Stimulated activated CD4-positive, alpha-beta T cell treated with anti-CD3 and anti-CD28 coated beads, TNF-alpha, amount 100 ng/mL, for 1 hour (primary cell): ENCODE measurements at places on chromosomes 2 and 18.

DNA sequence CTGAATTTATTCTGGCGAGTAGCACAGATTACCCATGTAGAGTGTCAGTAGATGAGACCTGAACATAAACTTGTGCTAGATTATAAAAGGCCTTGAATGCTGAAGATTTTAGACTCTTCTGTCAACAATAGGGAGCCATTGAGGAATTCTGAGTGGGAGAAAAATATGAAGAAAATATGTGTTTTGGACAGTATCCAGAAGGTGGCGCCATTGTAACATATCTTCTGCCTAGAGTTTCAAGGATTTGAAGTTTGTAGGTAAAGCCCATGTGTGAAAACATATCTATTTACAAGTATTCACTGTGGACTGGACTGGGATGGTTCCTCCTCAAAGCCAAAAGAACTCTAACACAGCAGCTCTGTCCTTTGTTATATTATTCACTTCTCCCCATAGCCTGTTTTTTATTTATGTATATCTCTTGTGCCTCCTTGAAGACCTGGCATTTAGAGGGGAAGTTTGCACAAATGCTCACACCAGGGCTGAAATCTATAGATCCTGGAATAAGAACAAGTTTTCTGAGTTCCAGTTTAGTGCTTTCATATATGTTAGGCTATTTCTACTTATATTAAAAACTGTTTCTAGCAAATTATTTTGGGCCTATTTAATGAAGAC lies 124.9 kb downstream of the RDH14 start:
- DNase-seq = no peak

GRCh38 chr2:226721541-226721940 lies 78.1 kb downstream of the IRS1 start:
- no peak for DNase-seq

- DNase-seq = no peak
These were observed 2.6 kb upstream of the RNU2-63P start for GRCh38 chr2:88018909-88019308.

- DNase-seq = no peak
These were observed at the start of gene CYS1 for GRCh38 chr2:10079870-10080535. Gene CYS1 (minus strand): TSS chr2:10080411. CDS start chr2:10080223, 188 bp downstream.

- DNase-seq = no peak
These were observed 128.2 kb upstream of the UXS1 start for GRCh38 chr2:106322281-106322680.

DNA sequence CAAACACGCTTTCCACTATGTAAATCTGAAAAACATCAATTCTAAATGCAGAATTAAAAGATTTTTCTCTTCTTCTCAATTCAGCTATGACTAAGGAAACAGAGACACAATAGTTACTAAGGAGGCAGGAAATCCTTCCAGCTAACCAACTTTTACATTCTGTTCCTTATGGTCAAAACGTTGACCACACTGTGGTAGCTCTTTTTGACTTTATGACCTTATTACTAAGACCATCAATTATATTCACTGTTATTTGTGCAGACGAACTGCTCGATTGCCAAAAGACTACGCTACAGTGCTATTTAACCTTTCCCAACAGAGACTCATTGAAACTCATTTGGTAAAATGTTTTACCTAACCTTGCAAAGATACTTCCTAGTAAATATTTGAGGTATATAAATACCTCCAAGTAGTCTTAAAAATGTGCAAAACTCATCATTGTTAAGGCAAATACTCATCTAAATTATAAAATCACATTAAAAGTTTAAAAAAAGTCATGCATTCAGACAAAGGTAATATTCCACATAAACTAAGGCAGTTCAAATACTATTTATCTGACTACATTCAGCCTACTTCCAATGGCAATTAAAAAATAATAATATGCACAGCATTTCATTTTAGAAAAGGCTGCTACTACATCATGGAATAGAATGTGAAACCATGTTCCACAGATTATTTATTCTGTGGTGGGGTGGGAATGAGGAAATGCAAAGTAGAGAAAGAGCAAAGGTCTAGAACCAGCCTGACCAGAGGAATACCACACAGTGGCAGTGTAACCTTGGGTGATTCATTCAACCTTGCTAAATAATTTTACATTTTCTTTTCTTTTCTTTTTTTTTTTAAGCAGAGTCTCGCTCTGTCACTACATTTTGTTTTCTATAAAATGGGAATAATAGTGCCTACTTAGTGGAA lies 139.9 kb downstream of the THADA start:
- DNase-seq = no peak

GRCh38 chr2:159076241-159076640 lies 107.8 kb downstream of the TANC1 start:
- DNase-seq = no peak

DNA sequence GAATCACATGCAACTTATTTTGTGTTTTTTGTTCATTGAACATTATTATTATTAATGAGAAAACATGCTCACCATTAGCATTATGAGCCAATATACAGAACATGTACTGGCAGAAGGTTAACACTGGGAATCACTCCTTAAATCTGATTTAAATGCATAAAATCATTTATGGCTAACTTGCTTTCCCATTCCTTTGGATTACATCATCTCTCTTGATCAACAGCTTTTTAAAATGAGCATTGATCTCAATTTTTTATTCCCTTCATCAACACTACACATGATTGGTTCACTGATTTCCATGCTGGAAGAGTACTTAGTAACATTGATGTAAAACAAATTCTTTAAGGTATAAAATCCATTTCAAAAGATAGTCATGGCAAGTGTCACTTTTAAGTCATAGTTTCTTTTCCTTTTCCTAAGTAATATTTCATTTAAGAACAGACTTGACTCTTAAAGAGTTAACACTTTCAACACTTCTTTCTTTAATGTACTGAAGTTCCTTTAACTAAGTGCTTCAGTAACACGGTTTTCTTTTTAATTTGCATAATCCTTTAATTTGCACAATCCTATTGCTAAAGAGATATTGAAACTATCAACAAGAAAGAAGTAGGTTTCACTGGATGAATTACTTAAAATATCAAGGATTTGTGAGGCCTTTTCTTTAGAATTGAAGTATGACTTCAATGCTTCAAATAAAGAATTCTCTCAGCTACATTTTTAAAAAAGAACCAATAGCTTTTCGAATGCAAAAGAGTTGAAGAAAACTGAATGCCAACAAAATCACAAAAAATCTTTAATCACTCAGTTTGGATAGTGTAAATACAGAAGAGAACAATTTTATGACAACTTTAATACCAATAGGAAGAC lies 24.9 kb upstream of the BUB1 start:
- DNase-seq = no peak

- DNase-seq = no peak
These were observed 3.7 kb upstream of the SPEG start for GRCh38 chr2:219430633-219431615.

- DNase-seq = no peak
These were observed 140.1 kb downstream of the MBP start for GRCh38 chr18:76992226-76993084.

DNA sequence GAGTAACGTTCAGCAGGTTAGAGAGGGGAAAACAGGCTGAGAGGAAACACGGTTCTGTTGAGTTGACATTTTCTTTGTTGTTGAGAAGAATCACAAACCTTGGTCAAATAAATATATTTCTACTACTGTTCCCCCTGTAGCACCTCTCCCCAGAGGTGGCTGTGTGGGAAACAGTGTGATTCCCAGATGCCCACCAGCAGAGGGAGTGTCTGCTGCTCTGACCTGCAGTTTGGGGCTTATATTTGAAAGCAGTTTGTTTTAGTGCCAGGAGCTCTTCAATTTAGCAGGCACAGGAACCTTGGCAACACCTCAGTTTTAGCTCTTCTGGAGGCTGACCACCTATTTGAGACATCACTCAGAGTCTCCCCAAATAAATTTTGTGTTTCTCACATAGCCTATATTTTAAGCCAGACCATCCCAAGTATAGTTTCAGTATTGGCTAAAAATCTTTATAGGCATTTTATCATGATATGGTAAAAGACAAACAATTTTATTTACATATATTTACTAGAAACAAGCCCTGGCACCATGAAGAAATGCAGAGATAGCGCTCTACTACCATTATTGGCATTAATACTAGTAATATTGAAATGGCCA lies 75.7 kb downstream of the PIK3C3 start:
- no peak for DNase-seq

GRCh38 chr2:201223089-201224073 lies 37.0 kb upstream of the CASP8 start:
- no peak for DNase-seq

- no peak for DNase-seq
These were observed 424.6 kb downstream of the NCKAP5 start for GRCh38 chr2:133143645-133144044.

DNA sequence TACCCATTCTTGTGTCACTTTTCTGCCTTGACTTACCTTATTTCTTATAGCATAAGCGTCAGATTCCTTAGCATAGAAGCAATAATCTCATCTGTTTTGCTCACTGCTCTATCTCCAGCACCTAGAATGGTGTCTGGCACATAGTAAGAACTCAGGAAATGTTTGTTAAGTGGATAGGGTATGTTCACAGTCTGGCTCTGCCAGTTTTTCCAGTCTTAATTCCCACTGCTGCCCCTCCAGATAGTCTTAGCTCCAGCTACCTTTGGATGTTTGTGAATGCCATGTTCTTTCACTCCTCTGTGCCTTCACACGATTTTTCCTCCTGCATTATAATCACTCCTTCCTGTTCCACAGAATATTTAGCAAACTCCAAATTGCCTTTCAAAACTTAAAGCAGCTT lies 29.0 kb downstream of the DNAJC10 start:
- no peak for DNase-seq

- DNase-seq = no peak
These were observed 18.8 kb upstream of the FN1 start for GRCh38 chr2:215454519-215455246.

DNA sequence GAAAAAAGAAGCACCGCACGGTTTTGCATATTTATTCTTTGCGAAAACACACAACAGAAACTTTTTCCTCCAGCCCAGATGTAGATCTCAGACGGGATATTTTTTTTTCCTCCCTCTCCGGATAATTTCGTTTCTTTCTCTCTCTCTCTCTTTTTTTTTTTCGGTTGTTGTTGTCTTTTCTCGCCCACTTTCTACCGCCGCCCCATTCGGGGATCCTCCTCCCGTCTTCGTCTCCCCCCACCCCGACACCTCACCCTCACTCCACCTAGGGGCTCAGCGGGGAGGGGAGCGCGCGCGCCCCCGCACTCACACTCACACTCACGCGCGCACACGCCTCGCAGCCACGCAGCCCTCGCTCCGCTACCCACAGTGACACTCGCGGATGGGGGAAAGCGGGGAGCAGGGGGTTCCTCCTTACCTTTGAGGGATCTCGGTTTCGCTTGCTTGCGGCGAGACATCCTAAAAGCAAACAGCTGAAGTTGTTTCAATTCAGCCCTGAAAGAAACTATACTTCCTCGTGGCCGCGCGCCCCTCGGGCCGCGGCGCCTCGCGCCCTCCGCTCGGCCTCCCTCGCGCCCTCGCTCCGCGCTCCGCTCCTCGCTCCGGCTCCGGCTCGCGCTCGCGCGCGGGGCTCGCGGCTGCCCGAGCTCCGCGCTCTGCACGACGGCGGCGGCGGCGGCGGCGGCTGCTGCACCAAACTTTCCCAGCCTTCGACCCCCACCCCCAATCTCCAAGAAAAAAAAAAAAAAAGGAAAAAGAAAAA lies 1.3 kb downstream of the ZNF521 start:
- no peak for DNase-seq

GRCh38 chr2:205060269-205060668 lies 515.0 kb downstream of the PARD3B start:
- DNase-seq = no peak

GRCh38 chr2:202681688-202682205 lies 47.0 kb downstream of the FAM117B start:
- DNase-seq = no peak

GRCh38 chr18:63438181-63438580 lies 15.9 kb upstream of the VPS4B start:
- no peak for DNase-seq

GRCh38 chr2:136118819-136119716 lies 1.1 kb upstream of the CXCR4 start:
- DNase-seq = peak; percentile 73

GRCh38 chr2:70726947-70727725 lies 40.9 kb downstream of the ADD2 start:
- DNase-seq = no peak

GRCh38 chr2:39107156-39107555 lies 13.7 kb downstream of the SOS1 start:
- DNase-seq = no peak

DNA sequence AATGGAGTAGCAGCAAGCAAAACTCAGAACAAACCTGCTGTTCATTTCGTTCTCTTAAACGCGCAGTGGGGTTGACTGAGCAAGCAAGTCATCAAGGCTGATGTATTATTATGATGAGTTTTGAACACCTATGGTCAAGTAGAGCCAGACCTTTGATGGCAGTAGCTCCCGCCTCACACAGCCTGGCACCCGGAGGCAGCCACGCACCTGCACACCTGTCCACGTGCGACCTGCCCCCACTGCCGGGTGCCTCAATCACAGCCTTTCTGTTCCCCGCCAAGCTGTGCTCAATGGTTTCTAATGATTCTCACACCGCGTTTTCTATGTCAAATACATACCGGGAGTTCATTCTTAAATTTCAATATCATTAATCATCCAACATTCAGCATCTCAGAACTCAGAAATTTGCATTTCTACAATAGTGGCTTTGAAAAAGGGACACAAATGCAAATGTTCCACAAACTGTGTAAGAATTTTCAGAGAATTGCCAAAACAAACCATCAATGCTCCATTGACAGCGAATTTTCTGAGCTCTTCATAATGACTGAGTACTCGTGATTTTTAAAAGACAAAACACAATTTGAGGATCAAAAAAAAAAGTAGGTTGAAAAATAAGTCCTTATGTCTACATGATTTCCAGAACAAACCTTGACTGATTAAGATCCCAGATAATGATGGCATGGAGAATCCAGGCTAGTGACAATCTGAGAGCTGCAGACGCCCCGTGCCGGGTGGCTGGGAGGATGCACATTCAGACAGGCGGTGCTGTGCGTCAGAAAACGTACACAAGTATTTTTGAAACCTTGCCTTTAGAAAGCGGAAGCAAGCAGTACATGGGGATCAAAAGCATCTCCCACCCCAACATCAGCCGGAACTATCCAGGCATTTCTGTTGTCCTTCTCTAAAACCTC lies 56.6 kb downstream of the HDAC4 start:
- DNase-seq = no peak

DNA sequence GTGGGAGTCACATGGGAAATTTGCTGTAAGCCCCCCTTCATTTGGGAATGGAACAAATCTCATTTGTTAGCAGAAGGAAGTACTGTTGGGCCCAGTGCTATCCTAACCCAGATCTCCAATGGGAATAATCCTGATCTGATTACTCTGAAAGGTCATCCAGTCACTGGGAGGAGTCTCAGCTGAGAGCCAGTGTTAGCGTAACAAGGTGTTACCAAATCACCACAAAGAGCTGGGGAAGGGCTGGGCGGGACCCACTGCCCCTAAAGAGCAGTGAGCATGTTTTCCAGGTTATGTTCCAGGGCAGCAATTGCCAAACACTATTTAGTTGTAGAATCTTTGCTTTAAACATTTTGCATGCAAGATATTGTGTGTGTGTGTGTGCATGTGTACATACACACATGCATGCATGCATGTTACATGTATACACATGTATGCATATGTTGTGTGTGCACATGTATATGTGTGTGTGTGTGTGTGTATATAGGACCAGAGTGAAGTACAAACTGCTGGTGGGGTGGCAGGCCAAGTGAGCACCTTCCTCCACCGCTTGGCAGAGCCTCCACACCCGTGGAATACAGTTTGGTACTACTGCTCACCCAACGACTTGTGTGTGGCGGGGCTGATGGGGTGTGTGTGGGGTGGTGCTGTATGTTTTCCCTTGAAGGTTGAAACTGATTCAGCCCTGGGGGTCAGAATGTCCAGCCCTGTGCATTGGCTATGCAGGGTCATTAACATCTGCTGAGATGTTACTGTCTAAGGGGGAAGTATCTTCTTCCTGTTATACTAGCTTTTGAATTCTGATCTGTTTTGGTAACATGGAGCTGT lies 15.2 kb downstream of the INPP5D start:
- DNase-seq = no peak
